Naive thymus-derived CD4-positive, alpha-beta T cell (primary cell): ENCODE measurements at places on chromosomes 12 and 14. TPM values are rescaled to one million over a fixed set of nuclear protein-coding genes. Genes with fewer than 3 reads are reported as not detected.

Gene SMAGP
- polyA plus RNA-seq = 10.6 TPM

DNA sequence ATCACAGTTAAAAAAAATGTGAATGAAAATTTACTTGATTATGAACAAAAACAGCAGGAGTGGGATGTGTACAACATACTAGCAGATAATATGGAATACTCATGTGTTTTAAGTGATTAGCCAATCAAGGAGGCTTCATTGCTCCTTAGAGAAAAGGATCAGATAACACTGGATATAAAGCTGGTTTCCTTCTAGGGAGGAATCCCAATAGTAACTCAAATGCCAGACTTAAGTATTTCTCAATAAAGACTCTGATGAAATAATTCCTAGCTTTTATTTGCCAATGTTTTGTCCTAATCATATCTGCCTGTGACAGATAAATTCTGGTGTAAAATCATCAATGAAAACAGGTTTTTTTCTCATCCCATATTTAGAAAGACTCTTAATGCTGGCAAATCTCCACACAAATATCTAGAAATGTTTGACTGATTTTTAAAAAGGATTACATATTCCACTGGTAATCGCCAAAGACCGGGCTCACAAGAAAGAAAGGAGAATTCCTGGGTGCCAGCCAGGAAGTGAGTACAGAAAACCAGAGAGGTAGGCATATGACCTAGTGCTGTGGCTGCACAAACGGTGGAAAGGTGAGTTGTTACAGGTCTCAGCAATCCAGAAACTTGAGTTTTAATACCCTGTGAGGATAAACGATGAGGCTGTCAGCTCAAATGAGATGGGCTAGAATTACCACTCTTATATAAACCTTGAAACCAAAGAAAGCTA, 108.6 kb upstream of the TTC7B start:
- DNase-seq = no peak

- DNase-seq = no peak
Observed at GRCh38 chr12:71755146-71755892, 656 bp downstream of the RAB21 start.

DNA sequence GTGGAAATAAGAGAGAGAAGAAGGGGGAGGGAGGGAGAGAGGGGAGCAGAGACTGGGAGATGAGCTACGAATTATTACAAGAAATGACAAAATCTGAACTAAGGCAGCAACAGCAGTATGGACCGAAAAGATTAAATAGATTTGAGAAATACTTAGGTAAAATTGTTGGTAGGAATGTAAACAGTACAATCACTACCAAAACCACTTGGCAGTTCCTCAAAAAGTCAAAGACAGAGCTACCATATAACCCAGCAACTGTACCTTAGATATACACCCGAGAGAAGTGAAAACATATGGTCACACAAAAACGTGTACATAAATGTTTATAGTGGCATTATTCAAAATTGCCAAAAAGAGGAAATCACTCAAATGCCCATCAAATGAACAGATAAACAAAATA, 14.1 kb downstream of the KRAS start:
- no peak for DNase-seq

Gene RBP5
- not detected for polyA plus RNA-seq

DNA sequence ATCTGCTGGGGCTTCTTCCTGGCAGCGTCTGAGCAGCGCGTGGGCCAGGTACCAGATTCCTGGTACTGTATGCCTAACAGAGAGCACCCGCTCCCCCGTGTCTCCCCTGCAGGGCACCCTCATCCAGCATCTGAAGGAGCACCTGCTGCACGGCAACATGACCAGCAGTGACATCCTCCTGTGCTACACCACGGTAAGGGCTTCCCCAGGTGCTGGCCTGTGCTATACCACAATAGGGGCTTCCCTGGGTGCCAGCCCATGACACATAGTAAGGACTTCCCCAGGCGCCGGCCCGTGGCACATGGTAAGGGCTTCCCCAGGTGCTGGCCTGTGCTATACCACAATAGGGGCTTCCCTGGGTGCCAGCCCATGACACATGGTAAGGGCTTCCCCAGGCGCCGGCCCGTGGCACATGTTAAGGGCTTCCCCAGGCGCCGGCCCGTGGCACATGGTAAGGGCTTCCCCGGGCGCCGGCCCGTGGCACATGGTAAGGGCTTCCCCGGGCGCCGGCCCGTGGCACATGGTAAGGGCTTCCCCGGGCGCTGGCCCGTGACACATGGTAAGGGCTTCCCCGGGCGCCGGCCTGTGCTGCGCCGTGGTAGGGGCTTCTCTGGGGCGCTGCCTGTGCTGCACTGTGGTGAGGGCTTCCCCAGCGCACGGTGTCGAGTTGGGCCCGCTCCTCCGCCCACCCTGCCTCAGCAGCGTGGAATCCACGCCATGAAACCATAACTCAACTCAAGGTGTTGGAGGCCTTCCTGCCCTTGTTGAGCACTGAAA, 49.3 kb downstream of the AACS start:
- no peak for DNase-seq

Gene RAB15
- polyA plus RNA-seq = 4.7 TPM

GRCh38 chr12:121765573-121765972, 27.9 kb downstream of the RHOF start:
- DNase-seq = no peak

Gene FAIM2
- polyA plus RNA-seq = not detected

Gene ZNF641
- polyA plus RNA-seq = 20.7 TPM
